ENCODE measurements at places on chromosomes 4 and X.

DNA sequence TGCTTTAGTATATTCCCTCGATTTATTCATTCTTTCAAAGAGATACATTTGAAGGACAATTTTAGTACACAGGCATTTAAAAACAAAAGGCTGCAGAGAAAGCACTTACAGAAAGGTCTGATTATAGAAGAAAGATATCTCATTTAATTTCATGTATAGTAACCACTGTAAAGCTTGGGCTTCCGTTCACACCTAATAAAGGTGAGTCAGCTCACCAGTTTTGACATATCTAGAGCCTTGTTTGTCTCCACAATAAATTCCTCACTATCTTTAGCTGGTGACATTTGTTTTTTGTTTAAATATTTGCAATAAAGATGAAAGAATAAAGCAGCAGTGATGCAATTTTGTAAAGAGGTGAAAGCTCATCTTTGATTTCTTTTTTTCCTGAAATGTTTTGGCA, 1.1 kb upstream of the EPHA5 start:
- no peak for DNase-seq

DNA sequence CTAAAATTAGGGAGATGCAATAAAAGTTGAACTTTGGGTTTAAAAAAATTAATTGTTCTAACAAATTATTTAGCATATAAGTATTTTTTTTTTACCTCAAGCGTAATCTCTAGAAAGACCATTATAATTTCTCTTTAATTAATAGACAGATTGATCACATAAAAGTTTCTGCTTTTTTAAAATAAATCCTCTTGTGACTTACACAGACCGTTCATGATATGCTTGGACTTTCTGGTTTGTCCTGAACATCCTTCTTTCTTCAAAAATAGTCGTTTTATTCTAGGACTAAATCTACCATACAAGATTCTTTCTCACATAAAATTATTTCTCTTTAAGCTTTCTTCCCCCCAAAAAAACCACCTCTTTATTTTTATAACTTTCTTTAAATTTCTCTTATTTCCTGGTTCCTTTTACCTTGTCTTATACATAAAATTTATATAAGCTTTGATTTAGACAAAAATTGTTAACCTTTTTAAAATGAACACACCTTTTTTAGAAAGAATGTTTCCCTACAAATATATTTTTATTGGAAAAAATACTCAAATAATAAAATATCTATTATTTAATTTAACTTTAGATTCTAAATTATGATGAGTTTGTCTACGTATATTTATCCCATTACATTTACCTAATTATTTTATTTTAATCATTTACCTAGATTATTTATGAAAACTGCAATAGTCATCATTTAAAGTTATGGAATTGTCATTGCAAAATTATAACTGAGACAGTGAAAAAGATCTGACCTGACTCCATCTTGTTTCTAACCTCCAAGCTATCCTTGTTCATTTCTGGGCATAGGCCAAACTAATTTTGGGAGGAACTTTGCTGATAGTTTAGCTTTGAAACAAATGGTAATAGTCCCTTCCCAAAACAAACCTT, 37.6 kb downstream of the PGRMC2 start:
- DNase-seq = no peak

DNA sequence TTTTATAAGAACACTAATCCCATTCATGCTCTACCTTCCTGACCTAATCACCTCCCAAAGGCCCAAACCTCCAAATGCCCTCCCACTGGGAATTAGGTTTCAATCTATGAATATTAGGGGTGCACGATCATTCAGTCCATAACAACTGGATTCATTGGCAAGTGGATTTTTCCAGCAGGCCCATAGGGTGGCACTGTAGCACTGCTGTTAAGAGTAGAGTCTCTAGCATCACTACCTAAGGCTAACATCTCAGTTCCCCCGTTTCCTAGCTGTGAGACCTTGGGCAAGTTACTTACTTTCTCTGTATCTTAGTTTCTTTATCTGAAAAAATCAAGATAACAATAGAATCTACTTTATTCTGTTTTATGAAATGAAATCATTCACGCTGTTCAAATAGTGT, 315.8 kb downstream of the STIM2 start:
- no peak for DNase-seq

DNA sequence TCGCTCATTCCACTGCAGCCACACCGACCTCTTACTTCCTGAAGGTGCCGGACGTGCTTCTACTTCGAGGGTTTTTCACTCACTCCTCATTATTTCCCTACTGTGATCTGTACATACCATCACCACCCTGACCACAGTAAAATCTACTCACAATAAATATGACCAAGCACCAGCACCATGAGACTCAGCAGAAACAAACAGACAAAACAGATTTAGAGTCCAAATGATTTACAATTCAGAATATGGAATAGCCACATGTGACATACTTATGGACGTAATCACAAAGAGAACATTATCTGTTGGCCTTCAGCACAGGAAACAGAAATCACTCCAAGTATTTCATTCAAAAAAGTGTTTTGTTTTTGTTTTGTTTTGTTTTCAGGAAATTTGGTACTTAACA, 16.1 kb upstream of the KLB start:
- DNase-seq = no peak

- DNase-seq = no peak
Measured at GRCh38 chrX:9707306-9708033, 58.2 kb downstream of the GPR143 start.

DNA sequence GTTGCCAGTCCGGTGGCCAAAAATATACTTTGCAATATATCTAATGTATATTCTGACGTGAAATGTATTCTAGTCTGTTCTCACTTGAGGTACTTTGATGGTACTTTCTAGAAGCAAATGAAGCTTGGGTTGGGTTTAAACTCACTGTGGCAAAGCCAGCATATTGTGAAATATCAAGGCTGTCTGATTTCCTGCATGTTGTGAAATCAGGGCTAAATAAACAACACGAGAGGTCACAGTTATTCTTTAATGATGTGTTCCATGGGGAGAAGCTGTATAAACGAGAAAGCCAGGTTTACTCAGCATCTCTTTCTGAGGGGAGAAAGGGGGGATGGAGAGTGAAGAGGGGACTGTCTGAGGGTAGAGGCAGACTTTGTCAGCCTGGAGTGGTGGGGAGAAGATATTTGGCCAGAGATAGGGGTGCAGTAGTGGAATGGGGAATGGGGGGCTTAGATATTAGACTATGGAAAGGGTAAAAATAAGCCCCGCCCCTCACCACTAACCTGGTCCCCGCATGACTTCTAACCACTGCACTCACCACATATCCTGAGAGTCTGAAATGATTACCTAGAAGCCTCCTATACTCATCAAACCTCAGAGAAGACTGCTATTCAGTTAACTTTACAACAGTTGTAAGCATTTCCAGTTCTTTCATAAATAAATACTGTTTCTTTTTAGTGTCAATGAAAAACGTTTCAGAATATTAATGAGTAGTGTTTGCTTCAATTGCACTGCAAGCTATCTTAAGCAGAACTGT, 5.9 kb upstream of the SCARB2 start:
- DNase-seq = no peak

DNA sequence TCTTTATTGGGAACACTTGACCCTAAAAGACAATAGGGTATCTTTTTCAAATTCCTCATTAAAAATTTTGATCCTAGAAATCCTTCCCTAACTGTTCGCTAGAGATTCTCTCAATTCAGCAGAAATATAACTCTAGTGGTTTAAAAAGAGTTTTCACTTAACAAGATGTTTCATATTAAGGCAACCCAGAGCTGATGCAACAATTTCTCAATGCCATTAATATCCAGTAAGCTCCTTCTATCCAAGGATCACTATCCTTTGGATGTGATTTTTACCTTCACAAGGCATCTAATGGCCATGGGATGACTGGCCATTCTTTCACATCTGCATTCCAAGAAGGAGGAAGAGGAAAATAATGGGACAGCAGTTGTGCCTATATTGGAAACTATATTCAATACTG, 183.4 kb downstream of the ANKRD50 start:
- no peak for DNase-seq

DNA sequence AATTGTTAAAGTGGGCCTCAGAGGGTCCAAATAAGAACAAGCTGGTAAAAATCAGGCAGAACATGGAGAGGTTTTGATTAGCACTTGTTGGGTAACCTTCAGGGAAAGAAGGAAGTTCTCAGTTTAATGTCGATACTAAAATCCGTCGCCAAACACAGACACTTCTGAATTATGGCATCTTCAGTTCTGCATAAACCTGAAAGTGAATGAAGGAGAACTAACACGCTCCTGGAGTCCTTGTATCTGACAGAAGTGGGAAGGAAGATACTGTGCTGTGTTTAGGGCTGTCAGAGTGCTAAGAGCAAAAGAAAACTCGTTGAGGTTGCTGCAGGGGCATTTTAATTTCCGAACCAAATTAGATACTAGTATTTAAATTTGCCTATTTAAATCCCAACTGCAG, 106.2 kb downstream of the TMA16 start:
- peak; percentile 56 for DNase-seq

DNA sequence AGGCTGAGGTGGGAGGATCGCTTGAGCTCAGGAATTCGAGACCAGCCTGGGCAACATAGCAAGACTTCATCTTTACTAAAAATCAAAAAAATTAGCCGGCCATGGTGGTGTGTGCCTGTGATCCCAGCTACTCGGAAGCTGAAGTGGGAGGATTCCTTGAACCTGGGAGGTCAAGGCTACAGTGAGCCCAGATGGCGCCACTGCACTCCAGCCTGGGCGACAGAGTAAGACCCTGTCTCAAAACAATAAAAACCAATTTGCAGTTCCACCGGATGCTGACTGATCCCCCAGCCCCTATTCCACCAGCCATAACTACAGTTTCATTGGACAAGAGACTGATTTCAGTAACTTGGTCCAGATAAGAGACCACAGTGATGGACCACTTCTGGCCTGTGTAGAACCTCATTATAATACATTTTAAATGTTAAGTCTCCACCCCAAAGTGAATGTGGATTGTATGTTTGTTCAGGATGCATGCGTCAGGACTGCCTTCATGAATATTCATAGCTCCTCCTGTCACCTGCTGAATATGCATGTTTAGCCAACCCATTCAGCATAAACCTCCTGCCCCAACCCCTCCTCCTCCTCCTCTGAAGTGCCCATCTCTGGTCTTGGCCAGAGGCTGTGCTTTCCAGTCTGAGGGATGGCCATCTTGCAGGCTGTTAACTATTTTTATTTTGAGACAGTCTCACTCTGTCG, 2.3 kb upstream of the SLBP start:
- peak; percentile 27 for DNase-seq

GRCh38 chrX:38102875-38103274, 96.5 kb downstream of the SYTL5 start:
- DNase-seq = no peak

- no peak for DNase-seq
Measured at GRCh38 chr4:117455088-117455487, 369.7 kb upstream of the TRAM1L1 start.

GRCh38 chrX:47012131-47012530, 66.1 kb upstream of the RGN start:
- DNase-seq = no peak

GRCh38 chrX:9765072-9765736, 443 bp downstream of the GPR143 start:
- no peak for DNase-seq

Data from B cell (primary cell).